ENCODE measurements at places on chromosomes 2 and 18.

GRCh38 chr2:208099682-208100470 lies 24.4 kb downstream of the CRYGD start:
- DNase-seq: no peak

DNA sequence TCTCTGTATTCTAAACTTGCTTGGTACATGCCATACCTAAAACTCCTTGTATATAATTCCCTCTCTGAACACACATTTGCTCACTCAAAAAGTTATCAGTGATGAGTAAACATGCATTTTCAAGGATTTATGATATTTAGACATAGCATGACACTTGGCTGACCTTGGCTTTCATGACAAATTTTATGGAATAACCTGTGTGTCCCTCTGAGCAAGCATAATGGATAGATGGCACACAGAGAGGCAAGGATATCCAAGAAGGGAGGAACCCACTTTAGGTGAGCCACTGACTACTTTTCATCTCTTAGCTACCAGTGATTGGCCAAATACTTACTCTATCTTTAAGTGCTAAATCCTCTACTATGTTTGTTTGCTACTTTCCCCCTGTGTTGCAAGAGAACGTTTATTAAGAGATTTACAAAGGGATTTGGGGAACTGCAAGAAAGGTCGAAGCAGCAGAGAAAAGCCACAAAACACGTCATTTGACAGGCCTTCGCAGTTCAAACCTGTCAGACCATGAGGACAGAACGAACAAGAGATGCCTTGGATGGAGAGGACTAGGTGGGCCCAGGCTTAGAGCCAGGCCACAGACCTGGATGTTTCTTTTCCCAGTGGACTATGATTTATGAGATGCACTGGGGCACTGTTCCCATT lies 379.9 kb downstream of the NBAS start:
- DNase-seq: no peak

GRCh38 chr2:30894498-30895119 lies 87.4 kb upstream of the CAPN13 start:
- DNase-seq: no peak

DNA sequence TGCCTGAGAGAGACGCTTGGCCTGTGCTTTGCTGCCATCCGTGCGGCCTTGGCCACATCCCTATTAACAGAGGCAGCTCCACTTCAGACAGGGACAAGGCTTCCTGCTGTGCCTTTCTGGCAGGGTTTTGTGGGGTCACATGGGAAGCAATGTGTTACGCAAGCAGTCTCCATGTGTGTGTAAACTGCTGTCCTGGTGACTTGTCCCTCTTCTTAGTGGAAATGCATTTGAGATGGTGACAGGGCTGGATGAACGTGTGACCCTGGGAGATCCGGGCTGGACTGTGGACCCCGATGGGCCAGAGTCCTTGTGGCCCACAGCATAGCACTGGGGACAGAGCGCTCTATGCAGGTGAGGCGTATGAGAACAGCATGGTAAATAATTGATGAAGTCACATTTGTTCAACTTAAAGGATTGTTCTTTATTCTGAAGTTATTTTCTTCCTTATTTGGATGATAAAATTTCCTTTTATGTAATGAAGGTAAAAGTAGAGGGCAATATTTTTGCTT lies 23.2 kb downstream of the ASB1 start:
- no peak for DNase-seq

DNA sequence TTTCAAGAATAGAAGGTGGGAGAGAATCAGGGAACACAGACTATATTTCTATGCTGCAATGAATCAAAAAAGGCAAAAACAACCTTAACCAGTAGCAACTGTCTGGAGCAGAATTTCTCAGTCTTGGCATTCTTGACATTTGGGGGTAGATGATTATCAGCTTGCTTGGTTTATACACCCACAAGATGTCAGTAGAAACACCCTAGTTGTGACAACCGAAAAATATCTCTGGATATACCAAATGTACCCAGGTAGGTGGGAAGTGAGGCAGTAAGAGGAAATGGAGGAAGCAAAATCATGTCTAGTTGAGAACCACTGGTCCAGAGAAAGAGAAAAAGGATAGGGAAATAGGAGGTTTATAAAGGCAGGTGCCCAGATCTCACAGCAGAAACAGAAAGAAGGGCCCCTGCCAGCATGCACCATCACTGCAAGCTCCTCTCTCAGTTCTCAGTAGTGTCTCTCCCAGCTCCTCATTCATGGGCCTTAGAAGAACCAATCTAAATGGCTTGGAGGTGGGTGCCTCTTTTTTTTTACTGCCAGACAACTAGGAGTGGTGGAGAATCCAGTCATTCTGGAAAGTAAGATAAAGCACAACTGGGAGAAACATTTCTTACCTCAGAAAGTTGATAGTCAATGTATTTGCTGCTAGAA lies 50.4 kb downstream of the MBD2 start:
- DNase-seq: no peak

GRCh38 chr2:169105476-169105875 lies 36.1 kb downstream of the DHRS9 start:
- DNase-seq: no peak

GRCh38 chr2:98886066-98886554 lies 49.9 kb downstream of the CRACDL start:
- no peak for DNase-seq

- DNase-seq: no peak
These were observed 46.6 kb downstream of the KANSL3 start for GRCh38 chr2:96591494-96591893.

DNA sequence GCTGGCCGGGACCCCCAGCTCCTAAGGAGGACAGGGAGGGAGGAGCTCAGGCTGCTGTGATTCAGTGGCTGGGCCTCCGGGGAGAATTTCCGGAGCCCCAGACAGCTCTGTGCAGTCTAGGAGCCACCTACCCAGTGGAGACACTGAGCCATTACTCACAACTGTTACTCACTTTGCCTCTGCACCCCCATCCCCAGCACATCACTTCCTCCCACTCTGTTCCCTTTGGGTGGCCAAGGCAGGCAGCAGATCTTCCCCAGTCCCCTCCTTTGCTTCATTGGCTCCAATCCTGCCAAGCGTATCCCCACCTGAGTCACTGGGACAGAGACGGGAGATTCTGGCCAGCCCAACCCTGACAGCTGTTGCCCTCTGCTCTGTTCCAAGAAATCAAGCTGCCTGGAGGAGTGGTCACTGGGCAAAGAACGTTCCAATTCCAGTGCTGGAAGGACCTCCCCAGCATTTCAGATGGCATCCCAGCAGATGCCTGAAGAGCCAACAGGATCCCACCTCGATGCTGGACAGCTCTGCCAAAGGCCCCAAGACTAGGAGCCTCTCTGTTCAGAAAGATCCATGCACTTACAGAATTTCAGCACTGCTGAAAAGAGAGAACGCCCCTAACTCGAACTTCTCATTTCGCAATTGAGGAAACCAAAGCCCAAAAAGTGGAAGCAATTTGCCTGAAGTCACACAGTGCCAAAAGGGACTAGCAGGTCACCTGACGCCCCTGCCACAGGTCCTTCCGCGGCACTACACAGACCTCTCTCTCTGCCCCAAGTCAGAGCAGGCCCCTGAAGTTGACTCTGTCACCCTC lies 68.3 kb downstream of the TNS1 start:
- DNase-seq: no peak

DNA sequence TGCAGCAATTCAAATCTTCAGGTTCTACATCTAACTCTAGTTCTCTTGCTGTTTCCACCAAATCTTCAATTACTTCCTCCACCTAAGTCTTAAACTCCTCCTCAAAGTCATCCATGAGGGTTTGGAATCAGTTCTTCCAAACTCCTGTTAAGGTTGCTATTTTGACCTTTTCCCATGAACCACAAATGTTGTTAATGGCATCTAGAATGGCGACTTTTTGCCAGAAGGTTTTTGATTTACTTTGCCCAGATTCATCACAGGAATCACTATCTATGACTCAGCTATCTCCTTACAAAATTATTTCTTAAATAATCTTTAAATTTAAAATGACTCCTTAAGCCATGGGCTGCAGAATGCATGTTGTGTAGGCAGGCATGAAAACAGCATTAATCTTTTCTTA lies 368.9 kb upstream of the TNP1 start:
- DNase-seq: no peak

- no peak for DNase-seq
These were observed 88.8 kb downstream of the ACTR3 start for GRCh38 chr2:113978524-113979190.

- no peak for DNase-seq
These were observed 1103.6 kb downstream of the LRP1B start for GRCh38 chr2:141027221-141027620.

GRCh38 chr2:7210712-7211111 lies 293.5 kb downstream of the RNF144A start:
- no peak for DNase-seq

DNA sequence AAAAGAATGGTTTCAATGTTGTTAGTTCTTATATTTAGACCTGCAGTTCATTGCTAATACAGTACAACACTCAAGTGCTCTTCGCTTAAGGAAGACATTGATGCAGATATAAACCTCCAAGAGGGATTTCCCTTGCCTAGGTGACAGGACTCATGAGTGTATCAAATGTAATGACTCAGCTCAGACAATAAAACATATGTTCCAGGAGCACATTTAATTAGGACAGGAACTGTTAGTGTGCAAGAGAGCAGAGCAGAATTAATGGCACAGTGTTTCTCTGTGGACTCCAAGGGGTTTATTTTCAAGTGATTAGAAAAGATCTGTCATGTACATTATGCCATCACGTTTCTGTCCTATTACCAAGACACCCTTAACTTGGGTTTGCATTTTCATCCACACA lies 375.0 kb downstream of the LRRTM4 start:
- no peak for DNase-seq

DNA sequence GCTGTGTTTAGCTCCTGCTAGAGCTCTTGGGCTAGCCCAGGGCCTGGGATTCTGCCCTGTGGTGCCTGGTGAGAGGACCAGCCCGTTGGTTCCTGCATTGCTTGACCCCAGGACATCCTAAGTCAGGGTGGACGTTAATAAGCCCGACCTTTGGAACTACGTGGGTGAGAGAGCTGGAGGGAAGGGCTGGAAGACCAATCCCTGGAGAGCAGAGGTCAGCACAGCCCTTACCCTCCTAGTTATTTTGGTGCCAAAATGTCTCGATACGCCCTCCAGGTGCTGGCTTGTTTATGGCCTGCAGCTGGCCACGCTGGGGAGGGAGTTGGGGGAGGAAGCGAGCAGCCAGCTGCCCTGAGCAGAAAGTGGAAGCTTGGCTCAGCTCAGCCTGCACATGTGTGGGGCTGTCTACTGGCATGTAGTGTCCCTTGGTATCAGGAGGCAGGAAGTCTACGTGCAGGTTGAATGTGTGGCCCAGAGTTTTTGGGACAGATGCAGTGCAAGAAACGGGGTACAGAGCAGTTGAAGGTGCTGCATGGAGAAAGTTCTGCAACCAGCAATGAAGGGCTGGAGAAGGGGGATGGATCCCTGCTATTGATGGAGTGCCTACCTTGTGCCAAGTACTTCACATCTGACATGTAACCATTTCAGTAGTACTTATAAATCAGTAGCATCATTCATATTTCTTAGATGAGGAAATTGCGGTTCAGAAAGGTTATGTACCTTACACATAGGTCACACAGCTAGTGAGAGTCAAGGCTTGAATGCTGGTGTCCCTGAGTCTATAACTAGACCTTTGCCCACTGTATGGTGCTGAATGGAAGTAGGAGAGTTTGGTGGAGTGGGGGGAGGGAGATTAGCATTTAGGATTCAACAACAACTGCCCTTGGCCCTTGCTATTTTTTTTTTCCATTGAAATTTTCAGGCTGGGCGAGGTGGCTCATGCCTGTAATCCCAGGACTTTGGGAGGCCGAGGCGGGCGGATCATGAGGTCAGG lies 5.0 kb upstream of the DGKD start:
- DNase-seq: no peak

DNA sequence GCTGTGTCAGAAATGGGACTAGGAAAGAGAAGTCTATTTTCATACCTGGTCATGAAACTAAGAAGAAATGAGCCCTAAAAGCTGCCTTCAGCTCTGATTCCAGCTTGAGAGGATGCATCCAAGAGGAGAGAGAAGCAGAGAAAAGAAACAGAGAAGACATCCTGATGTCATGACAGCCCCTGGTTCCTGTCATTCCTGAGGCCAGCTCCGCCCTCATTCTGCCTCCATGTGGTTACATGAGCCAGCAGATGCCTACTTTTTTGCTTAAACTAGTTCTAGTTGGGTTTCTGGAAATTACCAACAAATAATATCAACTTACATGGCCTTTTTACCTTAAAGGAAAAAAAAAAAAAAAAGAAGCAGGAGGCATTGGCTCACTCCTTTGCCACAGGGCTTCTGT lies 14.1 kb upstream of the ACKR3 start:
- DNase-seq: no peak

GRCh38 chr2:241576293-241576654 lies 17.7 kb downstream of the BOK start:
- DNase-seq: no peak

DNA sequence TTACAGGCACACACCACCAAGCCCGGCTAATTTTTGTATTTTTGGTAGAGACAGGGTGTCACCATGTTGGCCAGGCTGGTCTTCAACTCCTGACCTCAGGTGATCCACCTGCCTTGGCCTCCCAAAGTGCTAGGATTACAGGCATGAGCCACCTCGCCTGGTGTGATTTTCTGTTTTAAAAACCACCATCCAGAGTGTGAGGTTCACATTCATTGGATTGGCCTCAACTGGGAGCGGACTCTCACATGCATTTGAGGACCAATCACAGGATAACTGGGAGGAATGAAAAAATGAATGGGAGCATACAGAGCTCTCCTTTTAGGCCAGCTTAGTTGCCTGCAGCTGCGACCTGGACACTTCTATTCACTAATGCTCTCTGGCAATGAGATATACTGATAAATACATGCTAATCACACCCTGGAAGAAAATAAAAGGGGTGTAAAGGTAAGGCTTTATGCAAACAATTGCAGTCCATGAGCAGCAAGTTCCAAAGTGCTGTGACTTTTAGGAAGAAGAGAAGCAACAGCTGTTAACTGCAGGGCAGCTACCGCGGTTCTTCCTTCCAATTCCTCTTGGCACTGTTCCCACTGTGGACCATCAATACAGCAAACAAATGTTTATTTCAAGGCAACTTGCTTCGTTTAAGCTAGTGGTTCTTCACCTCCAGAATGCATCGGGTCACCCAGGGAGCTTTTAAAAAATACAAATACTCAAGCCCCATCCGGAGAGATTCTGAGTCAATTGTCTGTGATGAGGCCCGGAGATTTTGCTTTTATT lies 49.5 kb upstream of the FZD5 start:
- no peak for DNase-seq

DNA sequence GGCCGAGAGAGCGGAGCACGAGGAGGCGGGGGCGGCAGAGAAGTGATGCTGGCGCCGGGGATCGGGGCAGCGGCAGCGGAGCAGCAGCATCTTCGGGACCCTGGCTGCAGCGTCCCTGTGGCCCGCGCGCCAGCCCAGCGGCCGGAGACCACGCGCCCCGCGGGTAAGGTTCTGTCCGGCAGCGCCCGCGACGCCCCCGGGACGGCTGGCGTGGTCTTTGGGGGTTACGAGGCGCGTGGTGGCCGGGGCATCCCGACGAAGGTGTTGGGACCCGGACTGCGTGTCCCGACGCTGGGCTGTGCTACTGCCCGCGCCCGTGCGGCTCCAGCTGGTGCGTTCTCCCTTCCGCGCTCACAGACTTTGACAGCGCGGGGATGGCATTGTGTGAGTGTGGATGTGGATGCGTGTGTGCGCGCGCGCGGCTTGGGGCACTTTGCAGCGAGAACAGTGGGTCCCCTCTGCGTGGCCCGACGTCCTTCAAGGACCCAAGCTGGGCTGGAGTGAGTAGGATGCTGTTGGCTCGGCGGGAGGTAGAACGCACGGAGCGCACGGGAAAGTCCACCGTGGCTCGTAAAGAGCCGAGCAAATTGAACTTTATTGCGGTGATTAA lies 405.0 kb downstream of the XIRP2 start:
- peak; percentile 9 for DNase-seq

Data from activated naive CD4-positive, alpha-beta T cell treated with anti-CD3 and anti-CD28 coated beads, Interleukin-2, amount 50 U/mL, for 72 hours (primary cell).